MCF 10A (cell line): ENCODE measurements at places on chromosomes 7 and 10.

DNA sequence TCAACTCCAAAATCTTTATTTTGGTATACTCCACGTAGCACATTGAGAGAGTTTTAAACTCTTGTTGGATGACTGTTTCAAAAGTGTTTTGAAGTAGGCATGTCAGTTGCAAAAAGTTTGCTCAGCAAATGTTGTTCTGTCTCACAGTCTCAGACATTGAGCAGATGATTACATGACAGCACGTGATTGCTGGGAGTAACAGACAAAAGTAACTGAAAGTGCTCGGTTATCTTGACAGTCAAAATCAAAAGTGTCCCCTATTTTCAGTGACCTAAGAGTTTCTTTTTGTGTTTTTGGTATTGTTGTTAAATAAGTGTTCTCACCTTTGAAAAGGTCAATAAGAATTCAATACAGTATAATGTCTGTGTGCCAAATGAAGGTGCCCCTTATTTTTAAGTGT lies 84.3 kb downstream of the CFTR start:
- no peak for DNase-seq

- DNase-seq, result no peak
Observed at GRCh38 chr7:50426280-50427045, 23.7 kb downstream of the FIGNL1 start.

DNA sequence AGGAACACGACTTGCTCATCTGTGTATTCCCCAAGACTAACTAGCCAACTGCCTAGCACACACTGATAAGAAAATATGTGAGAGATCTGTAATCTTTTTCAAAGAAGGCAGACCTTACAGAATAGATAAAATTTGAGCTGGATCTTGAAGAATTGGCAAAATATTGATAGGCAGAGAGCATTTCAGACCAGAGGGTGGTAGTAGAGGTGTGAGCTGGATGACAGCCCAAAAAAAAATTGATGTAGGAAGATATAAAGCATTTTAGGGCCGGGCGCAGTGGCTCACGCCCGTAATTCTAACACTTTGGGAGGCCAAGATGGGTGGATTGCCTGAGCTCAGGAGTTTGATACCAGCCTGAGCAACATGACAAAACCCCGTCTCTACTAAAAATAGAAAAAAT lies 1.2 kb upstream of the ZNF746 start:
- DNase-seq, result no peak

DNA sequence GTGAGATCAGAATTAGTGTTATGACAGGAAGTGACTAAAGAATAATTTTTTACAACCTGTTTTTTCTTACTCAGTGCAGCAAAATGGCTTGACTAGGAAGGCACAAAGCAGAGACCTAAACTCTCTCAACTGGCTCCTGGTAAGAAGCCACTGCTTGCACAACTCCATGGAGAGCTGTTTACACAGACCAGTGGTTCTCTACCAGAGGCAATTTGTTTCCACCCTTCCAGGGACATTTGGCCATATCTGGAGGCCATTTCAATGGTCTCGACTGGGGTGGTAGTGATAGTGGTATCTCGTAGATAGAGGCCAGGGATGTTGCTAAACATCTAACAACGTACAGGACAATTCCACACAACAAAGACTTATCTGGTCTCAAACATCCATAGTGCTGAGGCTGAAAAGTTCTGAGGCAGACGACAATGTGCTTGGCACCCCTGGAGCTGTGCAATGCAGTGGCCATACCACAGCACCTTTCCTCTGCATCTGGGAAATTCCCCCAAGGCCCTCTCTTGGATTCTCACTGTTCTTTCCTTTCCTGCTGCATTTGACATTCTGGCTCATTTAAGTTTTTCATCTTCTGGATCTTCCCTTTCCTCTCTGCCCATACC lies 105.4 kb upstream of the LAMB4 start:
- DNase-seq, result no peak

DNA sequence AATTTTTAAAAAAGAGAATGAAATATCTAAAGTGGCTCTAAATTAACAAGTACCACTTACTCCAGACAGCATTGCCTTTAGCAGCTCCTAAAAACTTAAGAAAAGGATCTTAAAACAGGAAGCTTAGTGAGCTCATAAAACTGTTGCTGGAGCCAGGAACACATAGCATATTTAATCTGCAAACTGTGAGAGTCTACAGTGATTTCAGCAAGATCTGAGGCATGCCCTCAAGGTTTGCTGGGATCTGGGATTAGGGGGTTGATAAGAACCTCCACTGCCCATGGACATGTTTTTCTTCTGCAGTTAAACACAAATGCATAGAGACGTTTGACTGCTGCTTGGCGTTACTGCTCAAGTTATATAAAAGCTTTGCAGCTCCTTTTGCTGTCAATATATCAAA lies 3.8 kb downstream of the GLI3 start:
- DNase-seq, result no peak

GRCh38 chr7:42348631-42349030 lies 111.6 kb upstream of the GLI3 start:
- no peak for DNase-seq

- no peak for DNase-seq
Observed at GRCh38 chr7:2010101-2010500, 222.6 kb downstream of the MAD1L1 start.

- DNase-seq, result no peak
Observed at GRCh38 chr10:74963549-74963948, 137.1 kb downstream of the KAT6B start.

DNA sequence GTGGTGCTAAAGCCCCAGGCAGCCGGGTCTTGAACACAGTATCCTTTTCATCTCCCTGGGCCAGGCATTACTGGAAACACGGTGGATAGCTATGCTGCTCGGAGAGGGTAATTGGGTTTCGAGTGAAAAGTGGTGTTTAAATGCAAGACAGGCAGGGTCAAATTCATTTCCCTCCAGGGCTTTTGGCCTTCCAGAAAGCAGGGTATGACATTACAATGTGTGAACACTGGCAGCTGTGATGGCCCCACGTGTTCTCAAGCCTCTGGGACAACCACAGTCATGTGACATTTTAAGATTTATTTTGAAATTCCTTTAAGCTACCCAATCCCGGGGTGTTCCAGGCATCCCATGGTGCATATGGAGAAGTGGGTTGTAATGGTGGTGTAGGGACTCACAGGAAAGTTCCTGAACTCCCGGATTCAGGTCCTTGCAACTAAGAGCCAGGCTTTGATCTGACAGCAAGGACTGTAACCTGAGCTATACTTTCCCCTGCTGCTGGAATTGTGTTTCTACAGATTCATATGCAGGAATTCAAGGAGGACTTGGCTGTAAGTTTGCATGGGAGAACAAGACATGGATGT lies 46.8 kb downstream of the INSYN2A start:
- peak; percentile 63 for DNase-seq

DNA sequence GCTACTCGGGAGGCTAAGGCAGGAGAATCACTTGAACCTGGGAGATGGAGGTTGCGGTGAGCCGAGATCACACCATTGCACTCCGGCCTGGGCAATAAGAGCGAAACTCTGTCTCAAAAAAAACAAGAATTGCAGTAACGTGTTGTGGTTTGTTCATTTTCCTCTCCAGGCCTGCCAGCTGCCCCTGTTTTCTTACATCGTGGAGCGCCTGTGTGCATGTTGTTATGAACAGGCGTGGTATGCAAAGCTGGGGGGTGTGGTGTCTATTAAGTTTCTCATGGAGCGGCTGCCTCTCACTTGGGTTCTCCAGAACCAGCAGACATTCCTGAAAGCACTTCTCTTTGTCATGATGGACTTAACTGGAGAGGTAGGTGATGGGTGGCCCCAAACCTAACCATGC lies 52.1 kb downstream of the TRRAP start:
- DNase-seq, result no peak

- DNase-seq, result no peak
Observed at GRCh38 chr7:74185016-74185415, 10.9 kb downstream of the EIF4H start.

- DNase-seq, result no peak
Observed at GRCh38 chr10:62653254-62653653, 151.3 kb upstream of the ADO start.

GRCh38 chr10:69445041-69445440 lies 6.2 kb upstream of the TSPAN15 start:
- peak; percentile 39 for DNase-seq

DNA sequence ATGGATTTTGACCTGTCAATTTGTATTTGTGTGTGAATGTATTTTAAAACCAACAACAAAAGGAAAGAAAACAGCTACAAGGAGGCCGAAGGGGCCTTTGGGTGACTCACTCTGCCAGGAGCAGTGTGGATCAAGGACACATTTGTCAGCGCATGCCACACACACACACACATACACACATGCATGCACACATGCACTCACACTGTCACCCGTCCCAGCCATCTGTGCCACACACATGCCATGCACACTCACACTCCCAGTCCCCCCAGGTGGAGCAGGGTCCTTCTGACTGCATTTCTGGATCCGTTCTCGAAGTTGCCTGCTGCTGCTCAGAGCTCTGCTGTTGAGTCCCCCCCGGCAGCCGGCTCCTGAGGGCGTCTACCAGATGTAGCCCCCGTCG lies 26.0 kb downstream of the SPOCK2 start:
- DNase-seq, result no peak

GRCh38 chr10:27525819-27526218 lies 21.7 kb downstream of the RAB18 start:
- DNase-seq, result peak; percentile 60

- DNase-seq, result no peak
Observed at GRCh38 chr10:117390420-117390819, 15.2 kb upstream of the PDZD8 start.

- no peak for DNase-seq
Observed at GRCh38 chr10:100528123-100528886, 1.4 kb downstream of the NDUFB8 start.

- DNase-seq, result no peak
Observed at GRCh38 chr7:114934713-114935112, 12.8 kb downstream of the MDFIC start.

- DNase-seq, result no peak
Observed at GRCh38 chr10:92712016-92712889, 22.5 kb downstream of the HHEX start.

- DNase-seq, result no peak
Observed at GRCh38 chr7:92881091-92881485, 44.7 kb upstream of the CDK6 start.

DNA sequence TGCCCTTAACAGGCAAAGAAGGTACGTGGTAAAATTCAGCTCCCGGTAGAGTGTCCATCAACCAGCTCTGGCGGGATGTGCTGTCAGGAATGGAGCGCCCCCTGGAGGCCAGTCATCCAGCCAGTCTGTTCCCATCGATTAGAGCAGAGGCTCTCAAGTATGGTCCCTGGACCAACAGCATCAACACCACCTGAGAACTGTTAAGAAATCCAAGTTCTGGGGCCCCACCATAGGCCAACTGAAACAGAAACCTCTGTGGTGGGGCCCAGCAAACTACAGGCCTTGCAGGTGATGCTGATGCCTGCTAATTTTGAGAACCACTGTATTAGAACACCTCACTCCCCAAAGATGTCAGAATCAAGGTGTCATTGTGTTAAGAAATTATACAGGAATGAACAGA lies 109.2 kb downstream of the DPY19L1 start:
- DNase-seq, result peak; percentile 56

DNA sequence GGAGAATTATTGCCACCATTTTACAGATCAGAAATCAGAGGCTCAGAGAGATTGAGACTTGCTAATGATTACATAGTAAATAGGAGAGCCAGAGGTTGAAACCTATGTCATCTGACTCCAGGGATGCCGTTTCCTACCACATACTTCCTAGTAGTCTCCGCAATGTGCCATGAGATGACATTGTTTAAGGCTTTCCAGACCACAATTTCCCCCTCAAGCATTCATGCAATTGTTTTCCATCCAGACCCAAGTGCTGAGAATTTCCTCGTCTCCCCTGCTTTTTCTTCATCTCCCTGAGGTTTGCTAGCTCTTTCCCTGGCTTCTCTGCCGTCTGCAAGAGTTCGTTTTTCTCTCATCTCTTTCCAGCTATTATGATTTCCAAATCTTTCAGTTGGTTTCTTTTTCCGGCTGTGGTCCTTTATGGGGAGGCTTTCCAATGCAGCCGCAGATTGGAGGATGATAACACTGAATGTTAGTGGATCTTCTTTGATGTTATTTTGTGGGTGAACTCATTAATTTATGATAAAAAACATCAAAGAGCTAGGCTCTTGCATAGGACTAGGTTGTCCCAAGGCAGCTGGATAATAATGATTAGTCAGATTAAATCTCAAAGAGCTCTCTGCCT lies 6.9 kb upstream of the GOLGA7B start:
- DNase-seq, result no peak

DNA sequence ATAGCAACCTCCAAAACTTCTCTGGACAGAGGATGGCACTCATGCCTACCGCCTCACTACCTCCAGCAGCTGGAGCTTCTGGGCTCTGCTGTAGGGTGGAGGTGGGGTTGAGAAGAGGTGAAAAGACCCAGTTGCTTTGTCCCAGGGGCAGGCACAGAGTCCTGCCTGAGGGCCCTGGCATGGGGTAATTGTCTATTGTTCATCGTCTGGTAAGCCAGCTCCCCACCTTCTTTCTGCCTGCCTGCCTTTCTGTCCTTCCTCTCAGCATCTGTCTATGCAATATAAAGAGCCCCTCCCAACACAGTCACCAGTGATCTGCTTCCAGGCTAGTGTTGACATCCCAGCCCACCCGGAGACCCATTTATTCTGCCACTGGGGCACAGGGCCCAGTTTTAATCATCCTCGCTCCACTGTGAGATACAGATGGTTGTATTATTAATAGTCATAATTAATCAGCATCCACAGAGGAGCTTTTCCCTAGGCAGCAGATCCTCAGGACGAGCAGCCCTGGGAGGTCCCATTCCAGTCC lies 39.0 kb downstream of the ZMIZ1 start:
- no peak for DNase-seq

DNA sequence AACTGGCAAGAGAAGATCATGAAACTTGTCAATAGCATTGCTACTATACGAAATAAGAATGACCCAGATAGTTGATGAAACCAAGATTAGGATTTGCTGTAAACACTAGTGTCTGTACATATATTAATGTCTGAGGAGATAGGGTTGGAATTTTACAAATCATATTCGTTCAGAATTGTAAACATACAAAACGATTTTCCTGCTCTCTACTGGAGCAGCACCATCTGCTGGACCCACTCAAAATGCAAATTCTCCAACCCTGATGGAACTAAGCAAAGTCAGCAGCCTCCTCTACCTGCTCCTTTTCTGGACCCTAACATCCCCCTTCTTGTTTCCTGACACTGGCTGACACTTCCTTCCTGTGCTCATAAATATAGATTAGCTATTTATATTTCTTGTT lies 29.4 kb upstream of the SGMS1 start:
- peak; percentile 31 for DNase-seq

- DNase-seq, result no peak
Observed at GRCh38 chr7:69717221-69717620, 118.9 kb downstream of the AUTS2 start.

GRCh38 chr7:11701829-11702560 lies 130.0 kb downstream of the THSD7A start:
- DNase-seq, result no peak

GRCh38 chr7:37741776-37742175 lies 58.2 kb downstream of the GPR141 start:
- no peak for DNase-seq

GRCh38 chr10:4813496-4813895 lies 12.5 kb upstream of the AKR1E2 start:
- no peak for DNase-seq

DNA sequence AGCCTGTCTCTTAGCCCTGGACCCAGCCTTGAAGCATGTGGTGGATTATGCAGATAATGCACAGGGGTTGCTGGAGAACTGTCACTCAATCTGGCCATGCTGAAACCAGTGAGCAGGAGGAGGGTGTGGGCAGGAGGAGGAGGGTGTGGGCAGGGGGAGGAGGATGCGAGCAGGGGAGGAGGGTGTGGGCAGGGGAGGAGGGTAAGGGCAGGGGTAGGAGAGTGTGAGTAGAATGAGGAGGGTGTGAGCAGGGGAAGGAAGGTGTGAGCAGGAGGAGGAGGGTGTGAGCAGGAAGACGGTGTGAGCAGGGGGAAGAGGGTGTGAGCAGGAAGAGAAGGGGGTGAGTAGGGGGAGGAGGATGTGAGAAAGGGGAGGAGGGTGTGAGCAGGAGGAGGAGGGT lies 18.8 kb downstream of the CAMK2B start:
- no peak for DNase-seq
